ENCODE measurements at places on chromosomes 11 and 22. TPM values are rescaled to one million over a fixed set of nuclear protein-coding genes. Genes with fewer than 3 reads are reported as not detected.

CSF2RB gene
- 2.6 TPM for total RNA-seq

DNA sequence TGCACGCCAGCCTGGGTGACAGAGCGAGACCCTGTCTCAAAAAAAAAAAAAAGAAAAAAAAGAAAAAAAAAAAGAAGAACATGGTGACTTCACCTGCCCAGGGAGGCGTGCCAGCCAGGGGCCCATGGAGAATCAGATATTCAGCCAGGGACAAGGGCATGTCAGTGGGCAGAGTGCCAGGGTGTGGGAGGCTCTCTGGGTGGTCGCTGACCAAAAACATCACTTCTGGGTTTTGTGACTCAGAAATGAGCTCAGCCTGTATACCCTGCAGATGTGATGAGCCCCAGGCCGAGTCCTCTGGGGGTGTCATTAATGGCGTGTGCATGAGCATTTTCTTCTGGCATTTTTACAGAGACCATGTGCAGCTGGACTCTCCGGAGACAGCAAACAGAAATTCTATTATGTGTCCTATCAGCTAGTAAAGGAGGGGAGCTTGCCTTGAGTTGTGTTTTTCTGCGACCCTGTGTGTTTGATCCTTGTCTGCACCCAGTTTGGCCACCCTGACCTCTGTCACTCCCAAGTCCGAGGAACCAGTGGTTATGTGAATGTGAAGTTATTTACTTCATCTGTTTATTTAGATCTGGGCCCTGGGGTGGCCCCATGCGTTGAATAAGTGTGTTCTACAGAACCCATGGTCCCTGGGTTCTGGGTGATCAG, 53.6 kb downstream of the BCR start:
- peak; percentile 58 for DNase-seq

GRCh38 chr11:62694455-62695167, 5.3 kb upstream of the LRRN4CL start:
- peak; percentile 83 for DNase-seq

DNA sequence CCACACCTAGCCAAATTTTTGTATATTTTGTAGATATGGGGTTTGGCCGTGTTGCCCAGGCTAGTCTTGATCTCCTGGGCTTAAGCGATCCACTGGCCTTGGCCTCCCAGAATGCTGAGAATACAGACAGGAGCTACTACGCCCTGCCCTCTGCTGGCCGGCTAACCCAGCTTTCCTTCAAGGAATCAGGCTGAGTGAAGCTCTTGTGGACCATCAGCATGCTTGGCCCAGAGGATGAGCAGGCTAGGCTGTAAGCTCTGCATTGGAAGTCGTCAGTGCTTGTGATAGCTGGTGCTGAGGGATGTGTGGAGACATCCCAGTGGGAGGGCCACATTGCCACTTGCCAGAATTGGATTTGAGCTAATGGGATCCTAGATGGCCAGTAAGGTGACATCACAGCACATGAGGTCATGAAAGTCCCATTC, 60.6 kb downstream of the MED15 start:
- DNase-seq, result peak; percentile 59

PACSIN2 gene
- 66.7 TPM for total RNA-seq

DNA sequence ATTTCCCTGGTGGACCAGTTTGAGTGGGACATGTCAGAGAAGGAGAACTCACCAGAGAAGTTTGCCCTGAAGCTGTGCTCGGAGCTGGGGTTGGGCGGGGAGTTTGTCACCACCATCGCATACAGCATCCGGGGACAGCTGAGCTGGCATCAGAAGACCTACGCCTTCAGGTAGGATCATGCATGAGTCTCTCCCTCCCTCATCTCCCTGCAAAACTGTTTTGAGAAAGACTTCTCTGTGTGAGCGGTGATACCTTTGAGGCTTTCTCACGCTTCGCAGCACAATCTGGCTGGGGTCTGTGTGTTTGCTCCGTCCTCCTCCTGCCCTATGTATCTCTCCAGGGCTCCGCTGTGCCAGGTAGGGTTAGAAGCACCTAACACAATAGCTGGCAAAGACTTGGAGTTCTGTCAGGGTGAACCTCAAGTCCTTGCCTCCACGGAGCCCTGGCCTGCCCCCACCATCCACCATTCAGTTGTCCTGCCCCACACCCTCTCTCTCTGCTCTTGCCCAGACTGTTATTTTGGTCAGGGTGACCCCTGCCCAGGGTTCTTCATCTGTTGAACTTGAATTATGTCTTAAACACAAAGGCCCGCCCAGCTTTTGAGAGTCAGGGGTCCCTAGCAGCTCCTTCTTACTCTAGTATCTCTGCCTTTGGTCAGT, 13.4 kb downstream of the DERL3 start:
- no peak for DNase-seq

KLHDC7B gene
- not detected for total RNA-seq

DNA sequence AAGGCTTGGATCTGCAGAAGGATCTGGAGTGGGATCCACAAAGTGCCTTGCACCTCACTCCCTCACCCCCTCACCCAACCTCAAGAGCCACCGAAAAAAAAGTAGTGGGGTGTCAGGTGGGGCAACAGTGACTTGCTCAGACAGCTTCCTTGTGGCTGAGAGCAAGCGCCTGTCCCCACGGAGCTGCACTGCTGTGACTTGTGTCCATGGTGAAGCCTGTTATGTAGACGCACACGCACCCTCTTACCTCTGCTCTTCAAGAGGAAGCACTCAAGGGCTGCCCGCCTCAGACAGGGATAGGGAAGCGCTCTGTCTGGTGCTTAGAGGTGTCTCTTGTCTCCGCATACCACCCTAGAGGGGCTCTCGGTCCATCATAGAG, 1.2 kb downstream of the DRD2 start:
- no peak for DNase-seq

DNA sequence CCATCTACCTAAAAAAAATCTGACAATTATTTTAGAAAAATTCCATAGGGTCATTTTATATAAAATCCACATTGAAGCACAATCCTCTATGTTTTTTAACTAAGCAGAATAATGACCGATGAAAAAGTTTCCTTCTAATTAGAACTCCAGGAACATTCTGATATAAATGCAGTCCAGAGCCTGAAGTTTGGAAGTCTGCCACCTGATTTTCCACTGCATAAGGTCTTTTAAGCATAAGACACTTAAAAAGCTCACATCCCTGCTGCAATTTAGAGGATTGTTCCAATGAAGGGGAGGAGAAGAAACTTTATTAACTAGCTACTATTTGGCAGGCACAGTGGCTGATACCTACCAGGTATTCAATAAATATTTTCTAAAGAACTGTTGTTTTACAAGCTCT, 570.3 kb upstream of the ANO5 start:
- DNase-seq, result no peak

DNA sequence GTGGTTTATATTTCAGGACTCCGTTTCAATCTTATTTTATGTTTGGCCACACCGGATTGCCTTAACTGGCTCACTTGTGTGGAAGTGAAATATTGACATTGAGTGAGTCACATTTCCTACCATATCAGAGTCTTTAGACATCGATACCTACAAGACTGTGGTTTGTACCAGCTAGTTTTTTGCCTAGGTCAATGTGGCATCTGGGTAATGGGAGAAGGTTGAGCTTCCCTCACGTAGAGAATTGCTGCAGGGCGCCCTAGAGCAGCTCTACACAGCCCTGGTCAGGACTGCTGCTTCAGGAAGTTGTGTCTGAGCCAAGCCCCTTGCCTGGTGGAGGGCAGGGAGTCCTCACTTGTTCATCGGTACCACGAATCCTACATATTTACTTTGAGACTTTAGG, 1.6 kb downstream of the GRAMD1B start:
- no peak for DNase-seq

DNA sequence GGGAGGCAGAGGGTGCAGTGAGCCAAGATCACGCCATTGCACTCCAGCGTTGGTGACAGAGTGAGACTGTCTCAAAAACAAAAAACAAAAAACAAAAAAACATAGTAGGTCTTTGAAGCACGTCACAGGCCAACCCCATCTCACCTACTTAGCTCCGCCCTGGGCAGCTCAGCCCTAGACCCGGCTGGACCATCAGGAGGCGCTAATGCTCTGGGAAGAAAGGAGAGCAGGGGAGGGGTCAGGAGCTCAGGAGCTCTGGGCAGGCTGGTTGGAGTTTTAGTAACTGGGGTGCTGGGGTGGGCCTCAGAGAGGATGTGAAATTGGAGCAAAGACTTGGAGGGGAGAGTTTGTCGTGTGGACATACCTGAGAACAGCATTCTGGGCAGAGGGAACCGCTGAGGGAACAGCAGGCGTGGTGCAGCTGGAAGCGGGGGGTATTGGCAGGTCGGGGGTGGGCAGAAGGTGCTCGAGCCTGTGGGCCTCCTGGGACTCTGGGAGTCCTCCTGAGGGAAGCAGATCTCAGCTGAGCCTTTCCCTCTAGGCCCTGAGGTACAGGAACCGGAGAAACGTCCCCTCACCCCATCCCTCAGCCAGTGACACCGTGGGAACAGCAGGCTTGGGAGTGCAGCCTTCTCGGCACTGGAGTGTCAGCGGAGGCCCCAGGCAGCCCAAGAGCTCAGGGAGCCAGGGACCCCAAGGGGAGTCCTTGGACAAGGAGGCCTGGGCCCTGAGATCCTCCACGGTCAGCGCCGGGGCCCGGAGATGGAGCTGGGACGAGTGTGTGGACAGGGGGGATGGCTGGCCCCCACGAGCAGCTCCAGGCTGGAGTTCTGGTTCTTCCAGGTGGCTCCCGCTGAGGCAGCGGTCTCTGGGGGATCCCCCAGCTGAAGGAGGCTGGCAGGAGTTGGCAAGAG, 2.2 kb upstream of the RPS6KA4 start:
- peak; percentile 77 for DNase-seq

- no peak for DNase-seq
Observed at GRCh38 chr22:49352361-49353169, 475.1 kb downstream of the BRD1 start.

PARVG gene
- total RNA-seq, result 5.3 TPM

DNA sequence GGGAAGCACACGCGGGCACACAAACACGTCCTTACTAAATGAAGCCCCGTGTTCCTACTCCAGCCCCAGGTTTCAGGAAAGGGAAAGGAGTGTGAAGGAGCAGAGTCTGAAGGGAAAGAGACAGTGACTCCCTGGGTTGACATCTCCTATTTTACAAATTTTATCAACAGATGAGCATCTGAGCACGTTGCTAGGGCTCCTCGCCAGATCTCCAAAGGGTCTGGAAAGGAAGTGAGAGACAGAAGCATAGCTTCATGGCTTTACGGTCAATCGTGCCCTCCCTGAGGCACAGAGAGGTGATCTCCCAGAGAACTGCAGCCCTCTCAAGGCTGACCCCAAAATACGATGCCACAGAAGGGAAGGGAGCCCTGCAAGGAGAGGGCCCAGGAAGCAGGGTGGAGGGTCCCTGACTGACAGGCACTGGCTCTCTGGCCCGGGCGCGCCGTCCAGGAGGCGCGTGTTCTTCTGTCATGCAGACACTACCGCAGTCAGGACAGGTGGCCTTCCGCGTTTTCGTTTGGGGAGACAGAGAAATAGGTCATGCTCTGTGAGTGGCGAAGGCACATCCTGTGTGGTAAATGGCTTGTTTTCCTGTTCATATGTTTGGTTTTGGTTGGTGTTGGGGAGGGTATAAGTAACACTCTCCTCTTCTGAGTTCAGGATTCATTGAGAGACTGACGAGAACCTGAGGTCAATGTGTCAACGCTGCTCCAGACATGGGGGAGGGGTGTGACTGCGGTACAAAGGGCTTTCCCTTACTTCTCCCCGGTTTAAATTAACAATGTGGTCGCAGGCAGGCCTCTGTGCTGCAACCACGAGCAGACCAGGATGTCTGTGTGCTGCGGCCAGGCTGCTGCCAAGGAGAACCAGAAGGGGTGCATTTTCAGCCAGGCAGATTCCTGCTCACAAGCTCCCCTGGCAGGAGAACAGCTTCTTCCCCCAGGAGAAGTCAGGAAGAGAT, 813.3 kb downstream of the OPCML start:
- DNase-seq, result no peak

DNA sequence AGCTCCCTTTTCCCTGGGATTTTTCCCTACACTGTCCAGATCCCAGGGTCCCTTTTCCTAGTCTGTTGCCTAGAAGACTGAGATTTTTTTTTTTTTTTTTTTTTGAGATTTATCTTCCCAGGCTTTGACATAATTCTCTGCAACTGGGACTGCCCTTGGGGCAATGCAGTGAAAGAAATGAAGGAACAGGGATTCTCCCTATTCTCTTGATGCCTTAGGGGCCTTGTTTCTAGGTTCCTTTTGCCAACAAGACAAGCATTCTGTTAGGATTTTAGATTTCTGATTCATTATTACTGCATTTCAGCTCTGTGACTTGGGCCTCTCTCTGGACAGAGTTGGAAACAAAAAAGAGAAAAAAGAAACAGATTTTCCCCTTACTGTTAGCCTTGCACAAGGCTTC, 47.3 kb downstream of the QSER1 start:
- no peak for DNase-seq

- DNase-seq, result peak; percentile 32
Observed at GRCh38 chr22:46827136-46827780, 64.8 kb downstream of the TBC1D22A start.

DNA sequence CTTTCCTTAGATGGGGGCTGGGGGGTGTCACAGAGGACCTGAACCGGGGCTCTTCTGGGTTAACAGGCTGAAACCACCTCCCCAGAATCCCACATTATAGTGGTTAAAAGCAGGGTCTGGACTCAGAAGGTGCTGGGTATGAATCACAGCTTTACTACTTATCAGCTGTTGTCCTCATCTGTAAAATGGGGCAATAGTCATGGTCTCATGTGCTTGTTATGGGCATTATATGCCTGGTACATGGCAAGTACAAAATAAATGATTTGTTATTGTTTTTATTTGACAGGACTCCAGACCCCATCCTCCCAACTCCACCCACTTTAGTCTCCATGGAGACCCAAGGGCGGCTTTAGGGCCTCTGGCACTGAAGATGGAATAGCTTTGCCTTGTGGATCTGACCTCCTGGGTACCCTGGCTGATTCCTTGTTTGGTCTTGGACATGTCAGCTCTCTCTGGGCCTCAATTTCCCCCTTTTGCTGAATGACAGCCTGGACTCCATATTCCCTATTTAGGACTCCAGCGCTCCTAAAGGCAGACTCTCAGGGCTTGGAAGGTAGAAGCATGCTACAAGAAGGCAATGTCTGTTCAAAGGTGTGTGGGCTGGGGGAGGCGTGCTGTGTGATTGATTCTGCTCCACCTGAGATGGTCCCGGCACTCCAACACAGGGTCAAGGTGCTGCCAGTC, 812 bp upstream of the SMTN start:
- no peak for DNase-seq

DNA sequence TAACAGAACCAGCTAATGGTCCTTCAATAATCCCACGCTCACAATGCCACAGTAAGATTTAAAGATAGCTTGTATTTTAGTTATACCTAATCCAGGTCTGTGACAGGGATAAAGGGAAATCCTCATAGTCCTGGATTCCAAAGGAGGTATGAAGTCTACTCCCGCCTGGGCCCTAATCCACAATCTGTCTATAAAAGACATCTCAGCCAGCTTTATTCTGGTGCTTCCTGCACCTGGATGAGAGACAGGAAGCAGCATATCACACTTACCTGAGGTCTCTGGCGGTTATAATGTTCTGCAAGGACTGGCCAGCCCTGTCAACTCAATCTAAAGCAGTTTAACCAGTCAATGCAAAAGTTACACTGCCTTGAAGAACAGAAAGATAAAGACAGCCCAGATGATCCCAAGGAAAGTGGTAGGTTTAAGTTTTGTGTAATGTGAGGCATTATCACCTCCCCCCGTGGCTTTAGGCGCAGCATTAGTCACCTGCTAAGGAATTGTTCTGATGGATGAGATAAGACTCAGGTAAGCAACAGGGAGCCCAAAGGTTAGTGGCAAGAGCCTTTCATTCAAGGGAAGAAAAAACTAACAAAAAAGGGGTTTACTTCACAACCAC, 57.6 kb downstream of the PLEKHA7 start:
- no peak for DNase-seq

OVOL1 gene
- total RNA-seq, result not detected

- DNase-seq, result peak; percentile 59
Observed at GRCh38 chr11:27514076-27514475, 7.5 kb upstream of the LIN7C start.

GRCh38 chr11:59437770-59438169, 1.5 kb downstream of the OR5A1 start:
- DNase-seq, result no peak

SLC15A3 gene
- total RNA-seq, result 21.1 TPM
